Effector memory CD4-positive, alpha-beta T cell (primary cell): ENCODE measurements at places on chromosomes 11 and 22.

GRCh38 chr11:103901656-103902055, 134.8 kb upstream of the DDI1 start:
- no peak for DNase-seq

DNA sequence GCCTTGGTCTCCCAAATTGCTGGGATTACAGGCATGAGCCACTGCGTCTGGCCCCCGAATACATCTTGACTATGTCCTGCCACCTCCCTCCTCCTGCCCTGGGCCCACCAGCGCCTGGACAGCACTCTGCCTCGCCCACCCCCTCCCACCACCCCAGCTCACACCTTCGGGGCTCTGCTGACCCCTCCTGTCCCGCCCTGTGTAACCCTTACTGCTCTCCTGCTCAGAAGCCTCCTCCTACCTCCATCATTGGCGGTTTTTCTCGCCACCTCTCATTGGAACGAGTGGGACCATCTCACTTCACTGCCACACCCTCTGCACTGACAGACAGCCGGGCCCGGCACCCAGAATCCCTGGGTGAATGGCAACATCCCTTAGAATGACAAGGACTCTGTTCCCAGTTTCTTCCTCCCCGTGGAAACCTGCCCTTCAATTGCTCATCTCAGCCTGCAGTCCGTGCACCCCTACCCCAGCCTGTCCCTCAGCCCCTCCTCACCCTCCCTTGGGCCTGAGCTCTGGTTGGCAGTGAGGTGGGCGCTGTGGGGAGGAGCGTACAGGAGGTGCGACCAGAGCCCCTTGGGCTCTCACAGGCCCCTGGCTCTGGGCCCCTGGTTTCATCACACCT, 32.2 kb downstream of the LRRC74B start:
- no peak for DNase-seq

DNA sequence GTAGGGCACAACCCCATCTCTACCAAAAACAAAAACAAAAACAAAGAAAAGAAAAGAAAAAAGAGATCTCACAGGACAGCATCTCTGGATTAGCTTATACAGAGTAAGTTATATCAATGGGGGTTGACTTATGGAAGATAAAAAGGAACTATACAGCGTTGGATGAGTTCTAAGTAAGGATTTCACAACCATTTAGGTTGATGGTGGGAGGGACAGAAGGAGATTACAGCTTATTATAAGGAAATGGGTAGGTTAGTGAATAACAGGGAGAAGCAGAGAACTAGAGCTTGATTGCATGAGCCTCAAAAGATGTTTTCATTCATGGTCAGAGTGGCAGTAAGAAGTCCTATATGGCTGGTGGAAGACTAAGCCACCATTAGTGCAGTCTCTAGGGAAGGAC, 60.3 kb downstream of the CECR2 start:
- DNase-seq: no peak

DNA sequence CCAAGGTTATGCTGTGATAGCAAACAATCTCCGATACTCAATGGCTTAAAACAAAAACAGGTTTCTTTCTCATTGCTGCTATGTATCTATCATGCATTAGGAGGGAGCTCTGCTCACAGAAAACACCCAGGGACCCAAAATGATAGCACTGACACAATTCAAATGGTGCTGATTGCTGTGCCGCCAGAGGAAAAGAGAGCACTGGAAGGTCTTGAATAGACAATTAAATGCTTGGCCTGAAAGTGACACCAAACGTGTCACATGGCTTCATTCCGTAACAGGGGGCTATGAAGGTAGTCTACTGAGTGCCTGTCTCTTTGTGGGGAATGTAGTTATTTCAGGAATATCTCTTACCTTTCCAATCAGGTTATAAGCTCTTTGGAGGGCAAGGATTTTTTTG, 94.2 kb downstream of the FAR1 start:
- DNase-seq: no peak

- DNase-seq: no peak
These were observed 124.2 kb downstream of the SWAP70 start for GRCh38 chr11:9787981-9788521.

- no peak for DNase-seq
These were observed 227.4 kb downstream of the INSC start for GRCh38 chr11:15342163-15342562.

- DNase-seq: no peak
These were observed 48.8 kb downstream of the MN1 start for GRCh38 chr22:27752771-27753170.

DNA sequence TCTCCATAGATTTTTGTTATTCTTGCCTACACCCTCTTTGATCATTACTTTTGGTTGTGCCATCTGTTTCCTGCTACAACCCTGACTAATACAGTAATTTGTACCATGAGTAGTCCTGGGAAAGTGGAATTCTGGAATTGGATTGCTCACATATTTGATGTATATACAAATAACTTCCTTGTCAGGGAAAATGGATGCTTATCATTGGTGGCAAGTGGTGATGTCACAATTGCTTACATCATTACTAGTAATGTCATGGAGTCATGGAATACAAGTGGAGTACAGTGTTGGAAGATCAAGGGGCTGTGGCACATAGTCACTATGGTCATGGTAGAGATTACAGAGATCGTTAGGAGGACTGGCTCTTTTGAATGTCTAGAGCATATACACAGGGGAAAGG, 24.4 kb downstream of the AASDHPPT start:
- DNase-seq: no peak

DNA sequence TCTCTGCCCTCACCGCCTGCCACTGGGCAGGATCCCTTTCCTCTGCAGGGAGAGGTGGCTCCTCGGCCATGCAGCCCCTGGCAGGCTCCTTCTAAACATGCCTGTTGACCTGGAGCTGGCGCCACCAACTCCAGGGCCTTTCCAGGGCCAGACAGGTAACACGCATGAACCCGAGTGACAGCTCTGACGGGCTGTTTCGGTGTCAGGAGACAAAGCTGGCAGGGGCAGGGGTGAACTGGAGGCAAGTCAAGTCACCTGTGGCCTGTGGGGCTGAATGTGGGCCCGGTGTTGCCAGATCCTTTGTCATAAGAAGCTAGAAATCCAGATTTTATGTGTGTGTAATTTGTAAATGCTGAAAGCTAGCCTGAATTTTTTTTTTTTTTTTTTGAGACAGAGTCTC, 11.3 kb downstream of the C22orf23 start:
- DNase-seq: no peak

- DNase-seq: no peak
These were observed 5.4 kb upstream of the MAPK8IP1 start for GRCh38 chr11:45879803-45880686.

- no peak for DNase-seq
These were observed 1.1 kb upstream of the SAMM50 start for GRCh38 chr22:43953988-43954785.

GRCh38 chr11:67345920-67346819, 7.2 kb downstream of the POLD4 start:
- DNase-seq: no peak

DNA sequence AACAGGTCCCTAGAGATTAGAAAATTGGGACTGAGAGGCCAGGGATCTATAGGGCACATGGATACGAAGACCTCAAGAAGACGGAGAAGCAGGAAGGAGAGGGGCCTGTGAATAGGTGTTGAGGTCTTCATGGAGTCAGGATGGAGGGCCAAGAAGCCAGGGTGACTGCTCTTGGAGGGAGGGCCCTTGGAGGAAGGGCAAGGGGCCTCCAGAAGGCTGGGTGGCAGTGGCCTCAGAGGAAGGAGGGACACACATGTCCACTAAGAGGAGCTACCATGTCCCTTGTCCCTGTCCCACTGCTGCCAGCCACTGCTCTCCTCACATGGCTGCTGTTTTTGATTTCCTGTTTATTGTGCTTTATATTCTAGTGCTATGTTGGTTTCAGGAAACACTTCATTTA, 589.5 kb upstream of the B3GAT1 start:
- DNase-seq: no peak

- DNase-seq: no peak
These were observed 44.8 kb upstream of the SMCO4 start for GRCh38 chr11:93587858-93588581.

GRCh38 chr11:104259121-104259610, 95.2 kb upstream of the PDGFD start:
- no peak for DNase-seq

GRCh38 chr22:36544107-36544620, 15.2 kb upstream of the EIF3D start:
- DNase-seq: no peak

DNA sequence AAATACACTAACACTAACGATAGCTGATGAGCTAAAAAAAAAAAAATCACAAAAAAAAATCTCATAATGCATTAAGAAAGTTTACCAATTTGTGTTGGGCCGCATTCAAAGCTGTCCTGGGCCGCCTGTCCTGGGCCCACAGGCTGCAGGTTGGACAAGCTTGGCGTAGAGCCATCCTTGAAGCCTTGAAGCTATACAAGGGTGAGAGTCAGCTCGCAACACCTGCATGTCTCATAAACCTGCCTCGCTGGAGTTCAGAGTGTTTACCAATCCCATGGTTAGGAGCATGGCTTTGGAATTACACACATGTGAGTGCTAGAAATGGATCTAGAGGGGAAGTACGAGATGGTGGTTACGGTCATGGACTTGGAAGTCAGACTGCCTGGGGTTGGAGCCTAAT, 453.7 kb downstream of the INSC start:
- DNase-seq: no peak

GRCh38 chr22:46038516-46039430, 61.8 kb upstream of the WNT7B start:
- no peak for DNase-seq

GRCh38 chr11:79082907-79083306, 357.9 kb downstream of the TENM4 start:
- DNase-seq: no peak

GRCh38 chr11:77542296-77542695, 47.5 kb upstream of the AQP11 start:
- DNase-seq: no peak

DNA sequence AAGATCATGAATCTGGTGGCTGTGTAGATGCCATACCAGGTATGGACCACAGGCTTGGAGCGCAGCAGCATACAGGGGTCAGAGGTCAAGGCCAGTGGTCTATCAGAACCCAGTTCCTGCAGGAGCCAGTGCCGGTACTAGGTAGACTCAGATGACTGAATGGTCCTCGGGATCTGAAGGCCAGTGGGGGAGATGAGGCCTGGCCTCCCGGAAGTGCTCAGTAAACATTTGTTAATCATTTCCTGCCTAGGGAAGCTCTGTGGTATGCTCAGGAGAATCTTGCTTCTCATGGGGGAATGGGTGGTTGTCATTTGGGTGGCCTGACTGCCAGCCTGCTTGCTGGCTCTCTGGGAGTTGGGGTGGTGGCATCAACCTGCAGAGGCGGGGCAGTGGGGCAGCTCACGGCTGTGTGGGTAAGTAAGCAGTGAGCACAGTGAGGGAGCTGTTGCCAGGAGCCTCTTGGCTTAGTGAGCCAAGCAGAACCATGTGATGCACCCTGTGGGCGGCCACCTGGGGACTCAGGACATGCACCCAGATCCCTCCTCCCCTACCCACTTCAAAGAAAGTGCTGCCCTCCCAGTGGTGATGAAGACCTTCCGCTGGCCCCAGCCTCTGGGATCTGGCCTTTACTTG, 33.0 kb downstream of the PTPRJ start:
- DNase-seq: peak; percentile 55

- DNase-seq: no peak
These were observed 102.1 kb downstream of the NECTIN1 start for GRCh38 chr11:119626871-119627270.

- no peak for DNase-seq
These were observed 1.7 kb upstream of the EIF4ENIF1 start for GRCh38 chr22:31491218-31491962.

- DNase-seq: no peak
These were observed 12.7 kb upstream of the CPT1A start for GRCh38 chr11:68854273-68854958.

DNA sequence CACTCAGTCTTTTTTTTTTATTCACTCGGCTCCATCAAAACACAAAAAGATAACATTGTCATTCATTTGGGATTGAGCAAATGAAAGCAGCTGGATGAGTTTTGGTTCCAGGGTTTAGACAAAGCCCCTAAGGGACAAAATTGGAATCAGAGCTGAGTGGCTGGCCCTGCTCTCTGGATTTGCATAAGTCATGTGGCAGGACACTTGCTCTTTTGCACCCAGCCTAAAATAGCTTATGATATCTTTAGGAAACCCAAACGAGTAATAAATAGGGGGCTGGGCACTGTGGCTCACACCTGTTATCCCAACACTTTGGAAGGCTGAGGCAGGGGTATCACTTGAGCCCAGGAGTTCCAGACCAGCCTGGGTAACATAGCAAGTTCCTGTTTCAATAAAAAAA, 11.0 kb upstream of the TMEM121B start:
- DNase-seq: no peak

DNA sequence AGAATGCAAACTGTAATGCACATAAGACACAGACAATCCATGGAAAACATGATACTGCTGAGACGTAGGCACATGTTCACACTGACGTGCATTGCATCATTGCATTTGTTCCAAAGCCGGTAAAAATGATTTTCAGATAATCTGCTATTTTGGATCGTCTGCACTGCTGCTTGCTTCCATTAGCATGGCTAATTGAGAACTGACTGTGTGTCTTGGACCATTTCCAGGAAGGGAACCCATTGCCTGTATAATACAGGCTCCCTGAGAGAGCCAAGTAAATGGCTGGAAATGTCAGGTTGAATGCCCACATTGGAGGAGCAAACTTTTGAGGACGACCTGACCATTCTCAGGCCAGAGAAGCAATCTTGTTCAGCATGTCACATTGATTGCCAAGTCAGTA, 304.8 kb downstream of the ST3GAL4 start:
- no peak for DNase-seq

DNA sequence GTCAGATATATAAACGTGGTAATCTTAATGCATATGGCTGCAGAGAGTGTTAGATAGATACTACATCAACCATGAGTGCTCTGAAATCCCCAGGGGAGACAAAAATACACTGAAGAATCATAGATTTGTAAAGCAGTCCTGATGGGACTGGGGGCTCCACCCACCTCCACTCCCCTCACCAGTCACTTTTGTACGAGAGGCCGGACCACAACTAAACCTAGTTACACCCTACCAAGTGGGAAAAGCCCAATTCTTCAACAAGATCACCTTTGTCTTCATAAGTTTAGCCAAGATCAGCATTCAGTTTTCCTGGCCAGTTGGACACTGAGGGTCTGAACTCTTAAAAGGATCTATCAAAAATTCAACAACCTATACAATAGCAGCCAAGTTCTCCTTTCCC, 1.5 kb downstream of the SF1 start:
- no peak for DNase-seq

DNA sequence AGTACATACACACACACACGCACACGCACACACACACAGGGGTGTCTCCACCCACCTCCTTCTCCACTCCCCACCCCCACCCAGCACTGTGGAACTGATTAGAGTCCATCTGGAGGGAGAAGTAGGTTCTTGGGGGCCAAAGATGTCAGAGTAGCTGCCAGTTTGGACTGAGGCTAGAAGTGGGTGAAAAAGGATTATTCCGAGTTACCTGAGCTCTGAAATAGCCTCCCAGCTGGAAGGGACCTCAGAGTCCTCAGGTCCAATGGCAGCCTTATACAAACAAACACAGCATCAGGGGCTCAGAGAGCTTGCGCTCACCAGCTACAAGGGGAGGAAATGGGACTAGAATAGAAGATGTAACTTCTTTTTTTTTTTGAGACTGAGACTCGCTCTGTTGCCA, 20.8 kb downstream of the IL10RA start:
- DNase-seq: no peak
